ENCODE measurements at places on chromosomes 6 and 20.

DNA sequence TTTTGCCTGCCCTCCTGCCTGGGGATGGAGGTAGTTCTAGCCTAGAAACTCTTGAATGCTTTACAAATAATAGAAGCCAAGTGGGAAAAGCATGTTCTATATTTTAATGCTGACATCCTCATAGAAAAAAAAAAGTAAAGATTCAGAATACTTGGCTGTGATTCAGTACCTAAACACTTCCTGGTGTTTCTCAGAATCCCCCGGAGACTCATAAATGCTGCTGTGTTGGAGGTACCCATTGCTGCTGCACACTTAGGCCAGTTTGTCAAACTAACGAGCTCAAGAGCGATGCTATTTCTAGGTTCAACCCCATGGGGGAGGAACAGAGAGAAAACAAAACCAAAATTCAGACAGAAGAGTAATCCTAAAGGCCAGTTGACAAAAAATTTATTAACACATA lies 38.8 kb upstream of the ZFP64 start:
- no peak for DNase-seq

DNA sequence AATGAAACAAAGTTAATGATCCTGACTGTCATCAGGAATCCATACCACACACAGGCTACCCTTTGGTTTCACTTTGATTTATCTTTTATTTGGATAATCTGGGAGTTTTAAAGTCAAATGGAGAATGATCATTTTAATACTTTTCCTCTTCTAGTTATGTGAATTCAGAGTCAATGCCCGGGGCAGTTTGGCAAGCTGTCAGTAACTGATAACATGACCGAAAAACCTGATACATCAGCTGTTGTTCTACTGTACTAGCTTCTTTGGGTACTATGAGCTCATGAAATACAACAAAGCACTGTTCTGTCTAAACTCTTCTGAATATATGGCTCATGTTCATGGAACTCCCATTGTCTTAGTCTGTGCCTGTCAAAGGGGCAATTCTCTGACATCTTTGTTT lies 30.2 kb downstream of the KLHL31 start:
- no peak for DNase-seq

DNA sequence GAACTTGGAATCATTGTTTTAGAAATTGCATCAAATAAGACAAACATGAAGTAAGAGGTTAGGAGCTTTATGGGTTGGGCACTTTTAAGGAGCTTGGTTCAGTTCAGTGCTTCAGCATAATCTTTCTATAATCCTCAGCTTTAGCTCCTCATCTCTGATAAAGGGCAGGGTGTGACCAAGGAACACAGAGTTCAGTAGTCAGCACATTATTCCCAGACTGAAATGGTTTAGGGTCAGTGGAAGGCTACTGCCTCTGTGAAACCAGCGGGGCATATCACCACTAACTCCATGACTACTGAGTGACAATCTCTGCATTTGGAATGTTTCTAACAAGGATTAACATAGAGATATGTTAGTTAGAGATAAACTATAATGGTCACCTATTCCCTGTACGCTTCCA lies 36.9 kb downstream of the CRYBG1 start:
- DNase-seq = no peak

GRCh38 chr6:109002051-109002697 lies 92.5 kb downstream of the SESN1 start:
- DNase-seq = no peak

GRCh38 chr6:41457303-41457670 lies 88.9 kb upstream of the FOXP4 start:
- DNase-seq = no peak

DNA sequence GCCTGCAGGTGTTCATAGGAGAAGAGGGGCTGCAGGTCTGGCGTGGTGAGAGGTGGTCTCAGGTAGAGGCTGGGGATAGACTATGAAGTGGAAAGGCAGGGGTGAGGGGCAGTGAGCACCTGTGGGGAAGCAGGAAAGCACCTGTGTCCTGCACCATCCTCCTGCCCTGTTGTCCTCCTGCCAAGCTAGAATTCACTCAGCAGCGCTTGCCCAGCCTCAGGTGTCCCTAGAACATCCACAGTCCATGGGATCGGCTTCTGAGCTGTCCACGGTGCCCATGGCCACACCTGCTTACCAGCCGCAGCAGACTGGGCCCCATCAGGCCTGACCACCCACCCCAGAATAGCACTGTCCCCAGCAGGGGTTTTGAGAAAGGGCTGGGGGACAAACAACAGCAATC lies 456.2 kb upstream of the SULF2 start:
- DNase-seq = no peak

GRCh38 chr20:49483696-49484123 lies 1.2 kb upstream of the KCNB1 start:
- DNase-seq = no peak

- no peak for DNase-seq
These were observed 279.8 kb downstream of the EPHA7 start for GRCh38 chr6:93139408-93140081.

- DNase-seq = no peak
These were observed 33.5 kb upstream of the CEP162 start for GRCh38 chr6:84260926-84261325.

GRCh38 chr6:83873869-83874268 lies 14.4 kb downstream of the CYB5R4 start:
- no peak for DNase-seq

- DNase-seq = no peak
These were observed 65.7 kb upstream of the TNFRSF21 start for GRCh38 chr6:47375426-47375825.

- DNase-seq = no peak
These were observed 1.2 kb downstream of the PANK2 start for GRCh38 chr20:3890398-3890751.

GRCh38 chr6:8664700-8665099 lies 229.4 kb upstream of the SLC35B3 start:
- DNase-seq = no peak

GRCh38 chr20:58657262-58657661 lies 6.2 kb downstream of the STX16 start:
- DNase-seq = no peak

DNA sequence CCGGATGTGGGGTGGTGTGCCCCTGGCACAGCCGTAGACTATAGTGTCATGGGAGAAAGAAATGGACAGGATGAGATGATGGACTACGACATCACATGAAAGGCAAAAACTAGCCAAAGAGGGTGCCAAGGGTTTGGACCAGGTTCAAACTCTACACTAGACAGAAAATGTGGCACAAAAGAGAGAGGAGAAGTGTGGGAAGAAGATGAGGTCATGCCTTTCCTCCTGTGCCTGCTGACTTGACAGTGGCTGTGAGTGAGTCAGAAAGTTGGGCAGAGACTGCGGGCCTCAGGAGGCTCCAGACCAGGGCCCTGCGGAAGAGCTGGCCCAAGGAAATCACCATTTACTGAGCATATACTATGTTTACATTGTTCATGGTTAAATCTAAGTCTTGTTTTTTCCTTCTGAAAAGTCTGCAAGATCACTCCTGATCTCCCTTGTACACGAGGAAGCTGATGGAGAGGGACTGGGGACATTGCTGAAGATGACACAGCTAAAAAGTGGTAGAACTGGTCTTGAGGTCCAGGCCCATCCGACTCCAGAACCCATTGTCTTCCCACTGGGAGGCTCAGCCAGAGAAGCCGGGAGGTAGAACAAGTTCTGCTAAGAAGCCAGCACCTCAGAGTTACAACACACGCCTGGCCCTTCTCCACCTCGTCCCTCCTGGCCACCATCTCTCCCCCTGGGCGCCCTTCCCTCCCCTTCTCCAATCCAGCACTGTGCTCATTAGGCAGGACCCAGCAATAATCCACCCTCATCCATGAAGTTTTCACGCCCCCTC lies 35.6 kb downstream of the CNKSR3 start:
- peak; percentile 35 for DNase-seq

GRCh38 chr20:44832724-44833123 lies 22.4 kb upstream of the RIMS4 start:
- no peak for DNase-seq

- peak; percentile 72 for DNase-seq
These were observed 6.5 kb upstream of the SLC24A3 start for GRCh38 chr20:19205981-19206396.

DNA sequence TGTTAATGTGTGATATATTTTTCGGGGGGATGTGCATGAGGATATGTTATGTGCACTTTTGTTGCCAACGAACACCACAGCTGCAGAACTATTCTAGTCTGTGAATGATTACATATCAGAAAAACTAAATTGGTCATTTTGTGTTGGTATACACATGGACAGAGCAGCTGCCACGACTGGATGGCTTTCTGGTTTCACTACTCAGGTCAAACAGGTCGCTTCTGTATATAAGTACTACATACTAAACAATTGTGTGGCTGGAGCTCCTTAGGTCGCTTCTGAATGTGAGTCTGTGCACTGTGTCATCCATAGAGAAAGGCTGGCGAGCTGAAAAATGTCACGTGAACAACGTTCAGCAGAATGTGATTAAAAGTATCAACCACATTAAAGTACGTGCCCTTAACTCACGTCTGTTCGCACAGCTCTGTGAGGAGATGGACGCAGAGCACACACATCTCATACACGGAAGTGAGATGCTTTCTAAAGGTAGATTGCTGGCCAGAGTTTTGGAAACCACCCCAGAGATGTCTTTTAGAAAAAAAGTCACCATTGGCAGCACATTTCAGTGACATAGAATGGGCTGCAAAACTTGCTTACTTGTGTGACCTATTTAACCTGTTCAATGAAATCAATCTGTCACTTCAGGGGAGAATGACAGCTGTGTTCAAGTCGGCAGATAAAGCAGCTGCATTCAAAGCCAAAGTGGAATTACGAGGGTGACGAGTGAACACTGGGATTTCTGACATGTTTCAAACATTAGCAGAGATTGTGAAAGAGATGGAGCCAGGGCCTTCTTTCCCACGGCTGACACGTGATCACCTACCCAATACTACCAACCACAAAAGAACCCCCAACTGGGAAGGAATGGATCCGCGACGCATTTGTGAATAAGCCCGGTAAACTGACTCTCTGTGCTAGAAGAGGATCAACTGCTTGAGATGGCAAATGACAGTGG lies 176.6 kb downstream of the PDE10A start:
- no peak for DNase-seq

DNA sequence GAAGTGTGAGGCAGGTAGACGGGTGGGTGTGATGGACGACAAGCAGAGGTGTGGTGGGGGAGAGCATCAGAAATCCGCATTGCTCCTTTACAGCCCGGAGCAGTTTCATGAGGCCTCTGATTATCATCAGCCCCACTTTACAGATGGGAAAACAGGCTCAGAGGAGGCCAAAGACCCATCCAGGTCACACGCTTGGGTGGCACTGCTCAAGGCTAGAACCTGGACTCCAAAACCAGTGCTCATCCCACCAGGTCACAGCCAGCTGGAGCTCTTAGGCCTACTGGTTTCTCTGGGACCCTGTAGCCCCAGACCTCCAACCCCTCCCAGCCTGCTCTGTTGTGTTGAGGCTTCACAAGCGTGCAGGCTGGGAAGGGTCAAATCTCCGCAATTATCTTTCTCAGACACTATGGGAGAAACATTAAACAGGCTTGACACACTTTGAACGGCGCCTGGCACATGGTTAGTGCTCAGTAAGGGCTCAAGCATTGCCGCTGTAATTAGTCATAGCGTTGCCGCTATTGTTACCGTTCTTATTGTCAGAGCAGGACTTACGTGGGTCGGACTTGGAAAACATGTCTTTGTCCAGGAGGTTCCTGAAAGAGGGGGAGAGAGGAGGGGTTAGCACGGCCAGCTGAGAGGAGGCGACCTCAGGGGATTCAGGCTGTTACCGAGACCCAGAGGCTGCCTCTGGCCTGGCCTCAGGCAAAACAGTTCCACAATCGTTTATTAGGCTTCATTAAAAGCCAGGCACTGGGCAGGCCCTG lies 16.6 kb downstream of the CPNE5 start:
- DNase-seq = no peak

DNA sequence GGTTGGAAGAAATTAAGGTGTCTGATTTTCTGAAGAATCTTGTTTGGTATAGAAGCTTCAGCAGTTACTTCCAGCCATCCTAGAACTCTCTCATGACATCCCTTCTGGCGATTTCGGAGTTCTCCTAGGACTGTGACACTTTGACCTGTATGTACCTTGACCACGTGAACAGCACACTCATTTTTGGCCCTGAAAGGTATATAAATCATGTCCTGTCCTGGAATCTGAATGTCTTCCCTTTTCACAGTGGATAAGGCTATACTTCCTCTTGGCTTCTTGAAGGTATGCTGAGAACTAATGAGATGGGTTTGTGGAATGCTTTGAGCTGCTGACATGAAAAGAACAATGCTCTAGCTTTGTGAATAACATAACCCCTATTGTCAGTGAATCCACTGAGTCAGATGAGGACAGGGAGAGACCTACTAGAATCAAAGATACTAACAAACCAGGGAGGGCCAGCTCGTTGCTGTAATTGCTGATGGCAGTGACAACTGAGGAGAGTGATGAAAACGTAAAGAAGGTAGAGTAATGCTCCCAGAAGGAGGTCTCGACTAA lies 6.0 kb upstream of the ZDHHC14 start:
- DNase-seq = no peak

- DNase-seq = no peak
These were observed 111.2 kb downstream of the CDK19 start for GRCh38 chr6:110703906-110704594.

DNA sequence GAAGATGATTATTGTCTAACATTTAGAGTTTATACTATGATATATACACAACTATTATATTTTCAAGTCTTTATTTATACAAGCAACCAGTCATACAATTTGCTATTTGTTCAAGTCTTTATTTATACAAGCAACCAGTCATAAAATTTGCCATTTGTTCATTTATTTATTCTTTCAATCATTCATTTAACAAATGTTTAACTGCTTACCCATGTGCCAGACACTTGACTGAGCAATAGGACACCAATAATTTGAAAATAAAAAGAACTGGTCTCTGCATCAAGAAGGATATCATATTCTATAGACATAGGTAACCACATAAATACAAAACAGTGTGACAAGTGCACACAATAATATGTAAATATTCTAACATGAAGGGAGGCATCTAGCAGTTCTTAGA lies 20.3 kb downstream of the GRIK2 start:
- DNase-seq = no peak

Data from NCI-H2029 treated with DMSO at 0.1 percent for 48 hours (cell line).